Globus pallidus (tissue), 1 donor: ENCODE measurements at places on chromosomes 5 and 9.

- no peak for DNase-seq
Observed at GRCh38 chr5:135262364-135262763, 136.7 kb downstream of the MACROH2A1 start.

- DNase-seq: no peak
Observed at GRCh38 chr9:131759017-131759647, 19.3 kb upstream of the RAPGEF1 start.

GRCh38 chr9:136606687-136607333 is 55.9 kb upstream of the EGFL7 start:
- no peak for DNase-seq

DNA sequence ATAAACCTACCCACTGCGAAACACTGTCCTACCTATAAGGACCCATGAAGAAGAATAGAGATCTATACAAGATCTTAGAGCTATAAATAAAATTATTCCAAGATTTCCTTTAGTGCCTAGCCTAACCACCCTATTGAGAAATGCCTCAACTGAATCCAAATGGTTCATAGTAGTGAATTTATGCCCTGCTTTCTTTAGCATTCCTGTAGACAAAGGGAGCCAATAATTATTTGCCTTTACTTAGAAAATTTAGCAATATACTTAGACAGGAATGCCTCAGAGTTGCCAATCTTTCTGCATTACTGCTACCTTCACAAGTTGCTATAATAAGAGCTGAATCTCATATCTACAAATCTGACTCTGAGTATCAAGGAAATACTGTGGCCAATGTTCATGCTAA is 62.6 kb downstream of the PUM3 start:
- no peak for DNase-seq

- DNase-seq: no peak
Observed at GRCh38 chr5:134813827-134814226, 31.9 kb upstream of the C5orf24 start.

DNA sequence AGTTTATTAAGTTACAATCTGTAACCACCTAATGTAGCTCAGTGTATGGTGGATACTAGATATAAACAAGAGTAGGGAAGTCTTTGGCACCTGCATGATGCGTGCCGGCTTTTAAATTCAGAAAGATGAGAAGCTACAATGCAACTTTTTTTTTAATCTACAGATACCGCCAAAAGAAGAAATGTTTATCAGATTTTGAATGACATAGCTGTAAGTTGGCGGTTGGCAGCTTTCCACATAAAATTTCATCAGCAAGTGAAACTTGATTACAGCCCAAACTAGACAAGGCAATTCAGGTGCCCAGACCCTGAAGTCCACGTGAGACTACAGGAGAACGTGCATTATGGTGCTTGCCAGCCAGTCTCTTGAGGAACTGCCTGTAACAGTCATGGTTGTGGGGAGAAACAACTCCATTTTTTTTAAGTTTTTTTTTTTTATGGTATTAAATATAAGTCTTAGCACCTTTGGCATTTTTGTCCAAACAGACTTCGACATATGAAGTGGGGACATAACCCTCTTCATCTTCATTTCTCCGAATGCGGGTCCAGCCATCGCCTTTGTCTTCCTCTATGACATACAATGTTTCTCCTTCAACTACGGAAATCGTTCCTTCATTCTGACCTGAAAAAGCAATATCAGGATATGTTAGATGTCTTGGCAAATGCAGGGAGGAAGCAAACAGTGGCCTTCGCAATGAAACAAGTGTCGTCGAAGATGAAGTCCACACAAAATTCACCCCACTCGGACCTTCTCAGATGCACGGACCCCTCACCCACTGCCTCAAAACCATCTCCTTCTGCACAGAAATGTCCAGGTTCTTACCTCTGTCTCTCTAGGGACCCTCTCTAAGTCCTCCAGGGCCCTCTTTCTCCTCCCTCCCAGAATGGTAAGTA is 60.4 kb downstream of the USP20 start:
- DNase-seq: no peak

DNA sequence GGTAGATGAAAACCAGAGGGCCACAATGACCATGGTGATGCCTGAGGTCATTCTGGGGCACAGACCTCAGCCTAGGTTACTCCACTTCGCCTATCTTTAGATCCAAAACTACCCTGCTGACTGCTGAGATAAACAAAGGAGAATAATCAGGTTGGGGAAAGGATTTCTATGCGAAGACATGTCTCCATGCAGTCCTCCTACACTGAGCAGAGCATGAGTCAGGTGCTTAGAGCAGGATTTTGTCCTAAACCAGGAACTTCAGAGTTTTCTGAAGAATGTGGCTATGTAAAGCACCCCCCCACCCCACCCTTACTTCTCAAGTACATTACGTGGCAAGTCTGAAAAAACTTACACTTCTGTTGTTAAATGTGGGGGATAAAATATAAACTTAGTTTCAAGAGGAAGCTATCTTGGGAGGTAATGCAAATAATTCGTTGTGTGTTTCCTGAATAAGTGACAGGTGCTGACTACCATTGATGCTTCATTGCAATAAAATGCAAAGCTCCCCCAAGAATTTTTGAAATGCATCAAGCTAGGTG is 19.4 kb downstream of the PDCD1LG2 start:
- DNase-seq: no peak

DNA sequence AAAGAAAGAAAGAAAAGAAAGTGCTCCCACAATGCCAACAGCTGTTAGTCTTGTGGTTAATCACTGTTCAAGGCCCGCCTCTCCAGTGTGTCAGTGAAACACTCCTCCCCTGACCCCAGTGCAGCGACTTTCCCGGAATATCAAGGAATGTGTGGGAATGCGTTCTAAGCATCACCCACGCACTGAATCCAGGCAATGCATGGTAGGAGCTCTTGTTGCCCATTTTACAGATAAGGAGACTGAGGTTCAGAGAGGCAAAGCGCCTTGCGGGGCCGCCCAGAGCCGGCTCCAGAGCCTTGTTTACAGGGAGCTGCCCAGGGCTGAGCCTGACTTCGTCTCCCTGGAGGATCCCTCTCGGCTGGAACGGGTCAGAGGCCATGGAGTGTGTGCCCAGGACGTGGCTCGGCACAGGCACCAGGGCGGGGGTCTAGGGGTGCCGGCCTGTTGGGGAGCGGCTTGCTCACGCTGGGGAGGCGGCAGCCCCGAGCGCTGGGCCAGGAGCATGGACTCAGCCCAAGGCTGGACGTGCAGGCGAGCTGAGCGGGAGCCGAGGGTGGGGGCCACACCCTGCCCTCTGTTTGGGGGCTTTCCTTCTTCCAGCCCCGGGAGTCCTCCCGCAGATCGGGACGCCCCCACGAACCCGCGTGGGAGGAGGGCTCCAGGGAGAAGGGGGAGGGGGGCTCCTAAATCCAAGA is 823 bp downstream of the ST6GALNAC6 start:
- DNase-seq: no peak

DNA sequence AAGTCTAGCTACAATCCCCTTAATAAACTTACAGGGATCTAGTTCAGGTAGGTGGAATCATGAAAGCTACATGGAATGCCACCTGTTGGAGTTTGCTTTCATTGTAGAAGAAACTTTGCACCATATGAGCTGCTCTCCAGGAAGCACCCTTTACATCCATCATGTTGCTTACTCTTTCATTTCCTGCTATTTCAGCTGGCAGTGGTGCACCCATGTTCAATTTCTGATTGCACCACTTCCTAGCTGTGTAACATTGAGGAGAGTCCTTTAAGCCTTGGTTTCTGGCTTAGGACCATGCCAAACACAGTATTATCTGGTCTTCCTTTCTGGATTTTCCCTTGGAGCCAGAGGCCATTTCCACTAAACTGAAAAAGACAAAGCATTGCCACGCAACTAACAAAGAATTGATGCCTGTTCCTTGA is 123.3 kb upstream of the SLC12A2 start:
- no peak for DNase-seq

- no peak for DNase-seq
Observed at GRCh38 chr5:136084698-136085097, 47.9 kb upstream of the SMAD5 start.
